HepG2 (cell line): ENCODE measurements at places on chromosomes 7 and 10.

- no peak for DNase-seq
Observed at GRCh38 chr7:142881586-142882337, 3.8 kb downstream of the TRPV6 start.

- no peak for DNase-seq
Observed at GRCh38 chr7:77454802-77455201, 38.7 kb upstream of the GSAP start.

DNA sequence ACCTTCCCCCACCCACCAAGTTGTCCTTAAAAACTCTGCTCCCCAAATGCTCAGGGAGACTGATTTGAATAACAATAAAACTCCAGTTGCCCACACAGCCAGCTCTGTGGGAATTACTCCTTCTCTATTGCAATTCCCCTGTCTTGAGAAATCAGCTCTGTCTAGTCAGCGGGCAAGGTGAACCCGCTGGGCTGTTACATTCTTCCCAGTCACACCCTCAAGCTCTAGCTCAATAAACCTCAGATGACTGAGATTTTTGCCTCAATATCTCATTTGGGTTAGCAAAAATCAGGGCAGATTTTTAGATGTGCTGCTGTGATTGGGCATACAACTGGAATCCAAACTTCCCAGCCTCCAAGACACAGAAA lies 32.9 kb downstream of the SVOPL start:
- DNase-seq: no peak

GRCh38 chr7:11681461-11681860 lies 150.5 kb downstream of the THSD7A start:
- no peak for DNase-seq

GRCh38 chr10:72642318-72642717 lies 16.4 kb upstream of the MICU1 start:
- no peak for DNase-seq

GRCh38 chr7:75776295-75776971 lies 4.4 kb upstream of the CCL26 start:
- no peak for DNase-seq

GRCh38 chr7:130668258-130669084 lies at the start of gene COPG2:
Gene COPG2 (minus strand): TSS chr7:130668748. CDS start chr7:130668668, 80 bp downstream.
- peak; percentile 69 for DNase-seq

DNA sequence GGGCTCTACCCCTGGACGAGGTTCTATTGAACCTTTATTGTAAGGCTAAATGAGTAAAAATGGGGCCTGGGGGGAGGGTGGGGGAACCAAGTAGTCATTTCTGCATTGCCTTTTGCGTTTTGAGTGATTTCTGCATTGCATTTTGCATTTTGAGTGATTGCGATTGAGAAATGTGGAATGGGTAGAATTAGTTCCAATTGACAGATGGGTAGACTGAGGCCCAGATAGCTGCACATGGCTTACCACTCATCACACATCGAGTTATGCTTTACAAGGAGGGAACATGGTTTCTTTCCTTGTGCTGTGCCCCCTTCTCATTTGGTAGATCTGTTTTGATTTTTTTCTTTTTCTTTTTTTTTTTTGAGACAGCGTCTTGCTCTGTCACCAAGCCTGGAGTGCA lies 858.7 kb downstream of the TYW1 start:
- no peak for DNase-seq
